CD4-positive, CD25-positive, alpha-beta regulatory T cell (primary cell): ENCODE measurements at places on chromosomes 16 and 17. TPM values are rescaled to one million over a fixed set of nuclear protein-coding genes. Genes with fewer than 3 reads are reported as not detected.

GRCh38 chr16:79587897-79588296 is 12.6 kb downstream of the MAF start:
- DNase-seq = no peak

- no peak for DNase-seq
Measured at GRCh38 chr16:4048481-4048880, 67.8 kb downstream of the ADCY9 start.

- no peak for DNase-seq
Measured at GRCh38 chr16:86184185-86184584, 285.2 kb downstream of the IRF8 start.

- DNase-seq = no peak
Measured at GRCh38 chr17:27109346-27109745, 184.6 kb upstream of the WSB1 start.

DNA sequence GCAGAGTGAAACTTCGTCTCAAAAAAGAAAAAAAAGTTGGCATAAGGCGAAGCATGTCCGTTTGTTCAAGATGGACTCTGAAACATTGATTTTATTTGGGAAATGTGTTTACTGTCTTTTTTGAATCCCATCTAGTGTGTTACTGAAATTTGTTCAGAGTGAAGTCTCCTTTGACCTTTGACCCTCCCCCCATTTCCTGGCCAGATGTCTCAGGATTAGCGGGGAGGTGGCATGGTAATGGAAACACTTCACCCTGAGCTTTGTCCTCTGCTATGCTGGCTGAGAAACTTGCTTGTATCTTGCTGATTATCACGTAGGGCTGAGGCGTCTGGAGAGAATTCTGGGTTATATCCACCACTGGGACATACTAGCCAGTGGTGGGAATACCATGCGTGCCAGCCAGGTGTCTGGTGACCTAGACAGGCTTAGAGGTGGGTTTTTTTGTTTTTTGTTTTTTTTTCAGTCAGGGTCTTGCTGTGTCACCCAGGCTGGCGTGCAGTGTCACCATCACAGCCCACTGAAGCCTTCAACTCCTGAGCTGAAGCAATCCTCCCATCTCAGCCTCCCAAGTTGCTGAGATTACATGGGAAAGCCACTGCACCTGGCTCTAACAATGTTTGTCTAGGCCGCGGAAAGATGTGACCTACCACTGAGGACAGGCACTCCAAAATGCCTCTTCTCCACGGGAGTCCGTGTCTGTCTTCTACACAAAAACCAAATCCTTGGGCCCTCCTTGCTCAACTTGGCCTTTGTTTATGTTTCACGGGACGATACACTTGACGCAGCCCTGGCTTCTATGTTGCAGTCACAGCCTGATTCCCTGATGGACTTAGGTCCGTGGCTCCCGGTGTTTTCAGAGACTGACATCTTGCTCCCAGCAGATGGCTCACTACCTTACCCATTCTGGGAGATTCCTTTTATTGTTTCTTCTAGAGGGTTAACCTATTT is 6.6 kb upstream of the GALK1 start:
- DNase-seq = no peak

The MC1R gene
- 0.08 TPM for polyA plus RNA-seq

The TPSG1 gene
- polyA plus RNA-seq = not detected

DNA sequence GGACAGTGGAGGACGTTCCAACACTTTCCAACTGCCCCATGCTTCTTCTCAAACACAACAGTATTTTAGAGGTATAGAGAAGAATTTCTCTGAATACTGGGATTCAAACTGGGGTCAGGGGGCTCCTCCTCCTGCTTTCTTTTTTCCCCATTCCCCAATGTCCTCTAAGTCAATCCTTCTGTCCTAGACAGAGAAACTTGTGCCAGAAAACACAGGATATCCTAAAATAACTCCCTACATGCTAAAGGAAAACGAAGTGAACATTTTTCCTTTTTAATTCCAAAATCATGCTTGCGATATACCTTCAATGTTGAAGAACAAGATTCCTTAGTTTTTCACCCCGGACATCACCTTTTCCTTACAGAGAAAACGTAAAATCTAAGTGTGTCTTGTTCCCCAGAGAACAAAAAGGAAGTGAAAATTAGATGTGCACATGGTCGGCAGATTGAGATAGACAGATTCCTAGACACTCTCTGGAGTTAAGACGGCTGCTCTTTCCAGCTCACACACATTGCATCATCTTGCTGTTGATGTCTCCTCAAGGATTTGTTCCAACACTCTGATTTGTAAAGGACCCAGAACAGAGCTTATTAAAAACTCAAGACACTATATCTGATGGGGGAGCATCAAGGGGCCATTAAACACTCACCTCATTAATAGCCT is 228.2 kb downstream of the GRIN2A start:
- no peak for DNase-seq

DNA sequence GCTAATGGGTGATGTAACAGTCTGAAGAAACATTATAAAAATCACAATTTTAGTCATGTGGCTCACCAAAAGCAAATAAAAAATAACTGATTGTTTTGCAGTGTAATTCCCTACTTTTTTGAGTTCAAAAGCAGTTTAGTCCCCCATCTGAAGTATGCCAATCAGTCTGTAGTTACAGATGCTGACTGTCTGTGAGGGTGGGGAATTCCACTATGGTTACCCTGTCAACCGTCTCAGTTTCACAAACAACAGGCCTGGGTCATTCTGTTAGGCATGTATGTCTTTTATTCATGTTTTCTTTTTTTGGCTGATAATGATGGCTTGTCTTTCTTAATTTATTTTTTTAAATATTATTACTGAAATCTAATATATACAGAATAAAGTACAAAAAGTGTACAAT is 69.3 kb downstream of the STXBP4 start:
- no peak for DNase-seq

DNA sequence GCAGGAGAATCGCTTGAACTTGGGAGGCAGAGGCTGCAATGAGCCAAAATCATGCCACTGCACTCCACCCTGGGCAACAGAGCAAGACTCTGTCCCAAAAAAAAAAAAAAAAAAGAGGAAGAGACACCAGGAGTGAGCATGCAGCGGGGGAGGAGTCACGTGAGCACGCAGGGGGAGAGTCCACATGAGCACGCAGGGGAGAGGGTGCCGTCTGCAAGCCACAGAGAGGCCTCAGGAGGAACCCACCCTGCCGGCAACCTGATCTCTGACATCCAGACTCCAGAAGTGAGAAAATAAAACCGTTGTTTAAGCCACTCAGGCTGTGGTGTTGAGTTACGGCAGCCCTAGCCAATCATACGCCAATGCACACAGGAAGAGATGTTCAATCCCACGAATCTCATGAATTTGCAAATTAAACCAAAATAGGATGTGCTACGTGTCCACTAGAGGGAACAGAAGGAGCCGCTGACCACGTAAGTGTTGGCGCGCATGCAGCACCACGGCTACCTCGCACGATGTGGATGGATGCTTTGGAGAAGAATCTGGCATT is 42.2 kb downstream of the CCDC57 start:
- DNase-seq = no peak

DNA sequence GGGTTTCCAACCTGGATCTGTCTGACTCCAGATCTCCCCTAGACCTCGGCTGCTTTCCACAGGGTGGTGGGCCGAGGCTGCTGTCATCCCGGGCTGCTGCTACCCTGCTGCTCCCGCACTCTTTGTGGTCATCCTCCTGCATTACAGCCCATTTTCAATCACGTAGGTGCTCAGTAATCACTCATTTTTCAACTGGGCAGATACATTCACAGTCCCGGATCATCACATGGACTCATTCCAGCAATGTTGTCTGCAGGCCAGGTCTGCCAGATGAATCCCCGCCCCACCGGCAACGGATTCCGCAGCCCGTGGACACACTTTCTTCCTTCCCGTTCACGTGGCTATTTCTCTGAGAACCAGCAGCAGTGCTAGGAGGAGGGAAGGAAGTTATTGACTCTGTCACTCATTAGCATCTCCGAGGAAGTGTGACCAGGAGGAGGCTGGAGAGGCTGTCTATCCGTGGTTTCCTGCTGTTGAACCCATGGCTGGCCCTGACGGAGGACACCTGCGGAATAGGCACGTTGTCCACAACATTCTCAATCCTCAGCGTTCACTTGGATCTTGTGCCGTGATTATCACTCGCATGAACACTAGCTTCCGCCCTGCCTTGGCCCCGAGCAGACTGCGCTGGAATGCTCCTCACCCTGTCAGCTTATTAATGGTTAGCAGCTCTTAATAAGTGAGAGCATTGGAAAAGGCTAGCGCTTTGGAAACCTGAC is 14.7 kb upstream of the ZCCHC14 start:
- DNase-seq = no peak

- no peak for DNase-seq
Measured at GRCh38 chr16:71296584-71297340, 7.6 kb upstream of the CMTR2 start.

GRCh38 chr17:80311216-80311827 is 50.7 kb downstream of the RNF213 start:
- DNase-seq = no peak
